Stimulated activated CD4-positive, alpha-beta T cell treated with anti-CD3 and anti-CD28 coated beads, Interleukin-1b, Interleukin-23, amount 100 ng/mL, for 4 hours (primary cell): ENCODE measurements at places on chromosomes 6 and 20.
A peak's percentile ranks its signal among the peaks of the same experiment; 100 is the strongest.

DNA sequence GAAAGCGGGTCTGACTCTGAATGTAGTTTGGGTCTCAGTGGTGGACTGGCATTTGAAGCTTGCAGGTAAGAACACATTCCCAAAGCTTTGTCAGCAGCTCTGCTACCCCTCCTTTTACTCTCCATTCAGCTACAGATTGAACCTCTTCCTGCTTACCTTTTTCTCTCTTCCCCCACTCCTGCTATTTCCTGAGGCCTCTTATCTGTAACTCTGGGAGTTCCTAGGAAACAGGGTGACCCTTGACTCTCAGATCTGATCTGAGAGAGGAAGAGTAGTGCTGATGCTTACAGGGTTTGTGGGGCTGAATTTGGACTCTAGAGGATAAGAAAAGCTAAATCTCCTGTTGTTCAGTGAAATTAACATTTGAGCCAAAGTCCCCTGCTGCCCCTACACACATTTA, 21.4 kb downstream of the BRPF3 start:
- no peak for DNase-seq

DNA sequence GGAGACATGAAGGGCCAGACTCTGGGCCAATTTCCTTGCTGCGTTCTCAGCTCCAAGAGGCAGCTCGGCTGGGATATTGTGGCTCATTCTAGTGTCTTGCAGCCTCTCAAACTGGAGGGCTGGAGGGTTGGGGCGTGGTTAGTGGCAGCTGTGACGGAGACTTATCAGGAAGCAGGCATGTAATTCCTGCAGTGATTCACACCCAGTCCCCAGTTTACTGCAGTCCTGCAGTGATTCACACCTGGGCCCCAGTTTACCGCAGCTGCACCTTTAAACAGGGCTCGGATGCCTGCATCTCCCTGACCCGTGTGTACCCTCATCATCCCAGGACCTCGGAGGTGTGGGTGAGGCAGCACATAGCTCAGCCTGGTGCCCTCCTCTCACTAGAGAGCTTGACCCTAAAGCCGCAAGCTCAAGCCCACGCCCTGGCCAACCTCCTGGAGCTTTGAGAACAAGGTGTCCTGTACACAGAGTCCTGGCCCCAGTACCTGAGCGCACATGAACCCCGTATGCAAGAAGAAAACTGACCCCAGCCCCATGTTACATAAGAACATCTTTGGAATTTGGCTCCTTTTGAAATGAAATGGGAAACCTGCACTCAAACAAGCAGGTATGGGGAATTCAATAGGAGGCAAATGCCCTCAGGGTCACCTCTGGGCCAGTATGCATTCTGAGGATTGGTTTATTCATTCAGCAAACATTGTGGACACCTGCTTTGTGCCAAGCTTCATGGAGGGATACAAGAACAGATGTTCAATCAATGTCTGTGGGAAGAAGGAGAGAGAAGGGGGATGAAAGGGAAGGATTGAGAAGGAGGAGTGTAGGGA, 55.3 kb upstream of the FAM83D start:
- DNase-seq, result peak; percentile 36

GRCh38 chr6:12315292-12316081, 25.3 kb downstream of the EDN1 start:
- DNase-seq, result no peak

DNA sequence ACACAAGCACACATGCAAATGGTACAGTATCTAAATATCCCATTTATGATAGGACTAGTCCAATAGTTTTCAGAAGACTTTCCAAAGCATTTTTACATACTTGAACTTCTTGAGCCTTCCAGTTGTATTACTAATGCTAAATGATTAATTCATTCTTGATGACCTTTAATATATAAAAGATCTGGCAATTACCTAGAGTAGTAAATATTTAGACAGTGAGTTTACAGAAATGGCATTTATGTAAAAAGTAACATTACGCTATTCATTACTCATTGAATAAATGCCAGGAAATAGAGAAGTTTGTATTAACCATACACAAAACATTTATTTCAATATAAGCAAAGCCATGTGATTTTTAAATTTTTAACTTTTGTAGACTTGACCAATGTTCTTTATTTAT, 158.8 kb downstream of the DST start:
- no peak for DNase-seq

DNA sequence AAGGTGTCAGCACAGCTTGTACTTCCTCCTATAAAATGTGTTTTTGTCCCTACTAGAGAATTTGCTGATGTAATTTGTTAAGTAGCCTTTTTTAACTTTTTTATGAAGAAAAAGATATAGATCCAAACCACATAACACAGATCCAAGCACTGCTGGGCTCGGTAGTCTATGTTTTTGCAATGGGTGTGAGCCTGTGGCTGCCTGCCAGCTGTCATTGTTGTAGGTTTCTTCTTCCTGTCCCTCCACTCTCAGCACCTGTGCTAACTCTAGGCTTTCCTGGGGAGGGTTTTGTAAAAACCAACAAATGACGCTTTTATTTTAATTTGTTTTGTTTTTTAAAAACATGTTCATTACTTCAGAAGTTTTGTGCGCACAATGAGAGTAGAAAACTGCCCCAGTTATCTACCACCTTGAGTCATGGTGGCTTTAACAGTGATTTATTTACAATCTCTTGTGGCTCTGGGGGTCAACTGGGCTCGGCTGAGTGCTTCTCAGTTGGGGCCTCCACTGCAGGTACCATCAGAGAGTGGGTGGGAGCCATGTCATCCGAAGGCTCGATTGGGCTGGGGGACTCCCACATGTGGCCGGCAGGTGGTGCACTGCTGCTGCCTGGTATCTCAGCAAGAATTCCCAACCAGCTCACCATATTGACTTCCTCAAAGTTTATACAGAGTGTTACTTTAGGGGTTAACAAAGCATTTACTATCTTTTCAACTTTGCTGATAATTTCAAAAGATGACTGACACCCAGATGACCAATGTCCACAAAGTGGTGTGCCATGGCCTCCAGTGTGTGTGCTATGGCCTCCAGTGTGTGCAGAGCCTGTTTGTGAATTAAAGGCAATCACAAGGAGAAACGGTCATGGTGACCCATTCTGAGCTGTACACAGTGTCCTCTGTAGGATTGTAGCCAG, 3.0 kb upstream of the CCR6 start:
- DNase-seq, result no peak

- no peak for DNase-seq
Observed at GRCh38 chr6:159212525-159213280, 43.5 kb downstream of the FNDC1 start.

DNA sequence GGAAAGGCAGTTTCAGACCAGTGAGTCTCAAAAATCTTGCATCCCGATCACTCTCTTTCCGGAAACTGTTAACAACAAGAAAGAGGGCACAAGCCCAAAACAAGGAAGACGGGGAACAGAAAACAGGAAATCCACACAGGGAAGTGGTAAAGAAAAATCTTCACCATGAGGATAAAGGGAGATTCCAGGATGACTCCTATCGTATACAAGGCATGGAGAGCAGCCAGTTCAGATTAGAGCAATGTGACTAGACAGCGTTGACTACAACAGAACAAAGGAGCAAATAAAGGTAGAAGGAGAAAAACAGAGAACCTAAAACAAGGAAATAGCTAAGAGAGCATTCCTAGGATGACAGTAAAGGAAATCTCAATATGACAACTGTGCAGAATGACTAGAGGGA, 26.5 kb downstream of the VNN1 start:
- DNase-seq, result no peak

DNA sequence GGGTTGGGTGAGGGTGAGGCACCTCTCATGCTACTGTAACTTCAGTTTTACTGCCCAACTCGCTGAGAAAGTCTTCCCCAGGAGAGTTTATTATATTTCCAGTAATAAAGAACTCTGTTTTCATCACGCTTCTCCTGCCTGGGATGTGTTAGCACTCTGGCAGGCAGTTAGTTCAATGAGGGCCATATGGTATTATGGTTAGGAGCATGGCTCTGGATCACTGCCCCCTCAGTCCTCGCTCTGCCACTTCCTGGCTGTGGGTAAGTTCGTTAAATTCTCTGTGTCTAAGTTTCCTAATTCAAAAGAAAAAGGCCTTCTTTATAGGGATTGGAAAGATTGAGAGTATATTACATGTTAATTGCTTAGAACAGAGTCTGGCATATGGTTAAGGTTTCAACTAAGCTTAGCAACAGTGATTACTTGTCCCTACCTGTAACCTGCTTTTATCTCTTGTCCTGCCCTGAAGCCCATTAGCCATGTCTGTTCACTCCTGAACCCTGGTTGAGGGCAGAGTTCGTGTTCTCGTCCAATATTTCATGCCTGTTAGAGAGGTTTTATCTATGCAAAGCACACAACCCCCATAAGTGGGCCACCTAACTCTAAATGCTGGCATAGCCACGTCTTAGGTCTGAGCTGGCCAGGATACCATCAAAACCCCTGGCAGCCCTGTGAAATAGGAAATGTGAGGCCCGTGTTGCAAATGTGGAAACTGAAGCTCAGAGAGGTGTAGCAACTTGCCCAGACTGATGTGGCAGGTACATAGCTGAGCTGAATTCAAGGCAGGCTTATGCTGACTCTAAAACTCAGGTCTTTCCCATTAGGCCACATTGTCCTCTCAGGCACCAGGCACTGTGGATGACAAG, 342.5 kb upstream of the JARID2 start:
- DNase-seq, result no peak

- no peak for DNase-seq
Observed at GRCh38 chr20:22554391-22554790, 30.0 kb downstream of the FOXA2 start.

- no peak for DNase-seq
Observed at GRCh38 chr6:155122199-155122950, 127.3 kb downstream of the TIAM2 start.

- DNase-seq, result no peak
Observed at GRCh38 chr6:5486214-5486613, 224.9 kb downstream of the FARS2 start.

DNA sequence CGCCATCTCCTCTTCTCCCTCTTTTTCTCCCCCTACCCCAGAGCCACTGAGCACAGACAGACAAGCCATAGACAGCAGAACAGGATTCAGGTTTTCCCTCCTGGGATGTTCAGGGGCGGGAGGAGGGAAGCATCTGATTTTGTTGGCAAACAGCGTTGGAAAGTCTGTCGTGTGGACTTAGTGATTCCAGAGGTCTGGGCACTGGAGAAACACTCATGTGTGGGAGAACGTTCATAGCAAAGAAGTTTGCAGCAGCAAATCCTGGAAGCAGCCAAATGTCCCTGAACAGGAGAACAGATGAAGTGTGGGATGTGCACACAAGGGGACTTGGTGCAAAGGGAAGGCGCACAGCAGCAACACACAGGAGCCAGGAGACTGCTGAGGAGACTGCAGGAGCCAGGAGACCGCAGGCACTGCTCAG, 264.1 kb upstream of the CDYL start:
- DNase-seq, result no peak

DNA sequence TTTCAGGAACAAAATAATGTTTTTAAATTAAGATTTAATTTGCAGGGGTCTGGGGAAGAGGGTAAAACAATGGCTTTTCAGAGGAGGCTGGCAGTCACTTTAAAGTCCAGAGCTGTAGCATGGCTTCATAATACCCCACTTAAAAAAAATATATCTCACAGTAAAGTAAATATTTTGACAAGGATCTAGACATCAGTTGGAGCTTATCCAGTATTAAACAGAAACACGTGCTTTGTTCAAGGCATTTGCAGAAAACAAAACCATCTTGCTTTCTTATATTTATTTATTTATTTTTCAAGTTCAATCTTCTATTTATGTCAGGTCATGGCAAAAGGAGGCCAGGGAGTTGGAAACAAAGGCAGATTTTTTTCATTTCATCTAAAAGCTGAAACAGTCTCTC, 53.3 kb upstream of the PRL start:
- DNase-seq, result no peak

DNA sequence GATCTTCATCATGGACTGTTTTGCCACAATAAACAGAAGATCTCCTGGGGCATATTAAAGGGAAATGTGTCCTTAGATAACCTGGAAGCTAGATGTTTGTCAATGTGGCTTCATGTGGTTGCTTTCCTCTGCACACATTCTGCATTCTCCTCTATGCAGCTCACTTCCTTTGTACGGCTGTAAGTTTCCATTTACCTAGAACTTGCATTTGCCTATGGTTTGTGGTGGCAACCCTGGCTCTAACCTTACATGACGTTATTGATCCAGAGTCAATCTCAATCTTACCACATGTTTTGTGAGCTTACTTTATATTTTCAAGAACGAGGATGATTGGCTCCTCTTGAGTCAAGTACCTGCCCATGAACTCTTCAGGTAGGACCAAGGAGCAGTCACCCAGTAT, 863.1 kb downstream of the MAFB start:
- no peak for DNase-seq

- DNase-seq, result no peak
Observed at GRCh38 chr20:20020908-20021307, 3.7 kb downstream of the NAA20 start.

DNA sequence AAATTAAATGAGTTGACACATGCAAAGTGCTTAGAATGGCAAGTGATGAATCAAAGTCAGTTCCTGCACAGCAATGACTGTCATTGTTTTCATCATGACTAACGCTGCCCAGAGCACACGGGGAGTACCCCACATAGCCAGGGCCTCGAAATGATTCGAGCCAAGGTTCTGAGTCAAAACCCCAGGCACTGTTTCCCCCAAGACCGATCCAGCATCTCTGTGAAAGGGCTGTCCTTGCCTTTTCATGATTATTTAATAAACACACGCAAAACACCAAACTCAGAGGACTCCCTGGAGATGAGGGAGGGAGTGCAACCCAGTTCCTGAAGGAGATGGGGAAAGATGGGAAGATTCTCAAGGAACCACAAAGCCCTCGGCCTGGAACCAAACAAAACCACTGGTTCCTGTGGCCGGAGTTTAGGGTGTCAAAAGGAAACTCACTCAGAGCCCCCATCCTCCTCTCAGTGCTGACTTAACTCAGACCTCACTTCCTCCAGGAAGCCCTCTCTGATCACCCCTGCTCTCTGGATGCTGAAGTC, 3.8 kb downstream of the PREX1 start:
- DNase-seq, result peak; percentile 37

- DNase-seq, result no peak
Observed at GRCh38 chr20:19701429-19701828, 56.6 kb upstream of the RIN2 start.

DNA sequence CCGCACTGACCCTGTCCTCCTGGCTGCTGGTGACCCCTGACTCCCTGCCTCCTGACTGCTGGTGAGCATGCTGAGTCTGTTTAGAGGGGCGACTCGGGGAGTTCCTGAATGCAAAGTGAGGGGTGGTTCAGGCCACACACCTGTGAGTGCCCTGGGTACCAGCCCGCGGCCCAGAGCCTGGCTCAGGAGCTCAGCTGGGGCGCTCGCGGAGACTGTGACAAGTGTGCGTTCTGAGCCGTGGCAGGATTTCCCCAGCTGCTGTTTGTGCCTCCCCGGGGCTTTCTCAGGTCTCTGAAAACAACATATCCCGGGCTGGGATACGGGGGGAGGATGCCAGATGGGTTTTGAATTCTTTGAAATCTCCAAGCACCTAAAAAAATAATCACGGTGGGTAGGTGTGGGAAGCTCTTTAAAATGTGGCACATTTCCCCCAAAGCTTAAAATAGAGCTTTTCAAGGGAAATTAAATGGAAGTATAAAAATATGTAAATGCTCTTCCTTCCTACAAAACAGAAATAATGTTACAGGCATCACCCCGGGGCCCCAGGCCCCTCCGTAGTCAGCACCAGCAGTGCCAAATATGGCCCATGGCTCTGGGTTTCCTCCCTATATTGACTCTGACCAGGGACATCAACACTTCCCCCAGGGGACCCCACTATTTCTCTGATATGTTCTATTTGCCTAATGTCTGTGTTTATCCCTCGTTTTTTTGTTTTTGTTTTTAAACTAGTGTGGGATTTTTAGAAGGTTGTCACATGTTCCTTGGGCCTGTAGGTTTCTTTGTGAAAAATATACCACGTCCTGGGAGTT, 49.9 kb upstream of the TAGAP start:
- peak; percentile 51 for DNase-seq

GRCh38 chr6:98593676-98594075, 240.7 kb upstream of the POU3F2 start:
- DNase-seq, result no peak

GRCh38 chr6:3386374-3386857, 70.4 kb downstream of the SLC22A23 start:
- no peak for DNase-seq
